Activated gamma-delta T cell treated with anti-CD3 and anti-CD28 coated beads, Interleukin-2, amount 50 U/mL, for 16 hours (primary cell): ENCODE measurements at places on chromosomes 5 and 9.
A peak's percentile ranks its signal among the peaks of the same experiment; 100 is the strongest.

- no peak for DNase-seq
Observed at GRCh38 chr5:58412932-58413331, 47.0 kb downstream of the PLK2 start.

GRCh38 chr9:132077881-132078698 lies 1.6 kb downstream of the MED27 start:
- DNase-seq: no peak

GRCh38 chr5:107743373-107744000 lies 72.8 kb upstream of the EFNA5 start:
- DNase-seq: no peak

GRCh38 chr5:114116981-114117380 lies 244.9 kb upstream of the KCNN2 start:
- DNase-seq: no peak

DNA sequence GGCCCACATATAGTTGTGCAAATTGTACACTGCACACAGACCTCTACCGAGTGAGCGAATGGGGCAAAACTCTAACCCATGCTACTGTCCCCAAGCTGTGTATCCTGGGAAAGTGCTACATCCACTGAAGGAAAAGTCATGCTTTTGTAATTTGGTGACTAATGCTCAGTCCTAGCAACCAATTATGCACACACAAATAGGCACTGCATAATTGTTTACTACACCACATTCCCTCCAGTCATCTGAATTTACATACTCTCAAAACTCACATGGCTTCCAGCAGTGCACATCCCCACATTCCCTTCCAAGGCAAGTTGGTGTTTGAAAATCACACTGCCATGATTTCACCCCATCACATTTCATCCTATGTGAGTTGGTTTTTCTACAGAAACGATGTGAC lies 125.9 kb upstream of the OSMR start:
- no peak for DNase-seq

DNA sequence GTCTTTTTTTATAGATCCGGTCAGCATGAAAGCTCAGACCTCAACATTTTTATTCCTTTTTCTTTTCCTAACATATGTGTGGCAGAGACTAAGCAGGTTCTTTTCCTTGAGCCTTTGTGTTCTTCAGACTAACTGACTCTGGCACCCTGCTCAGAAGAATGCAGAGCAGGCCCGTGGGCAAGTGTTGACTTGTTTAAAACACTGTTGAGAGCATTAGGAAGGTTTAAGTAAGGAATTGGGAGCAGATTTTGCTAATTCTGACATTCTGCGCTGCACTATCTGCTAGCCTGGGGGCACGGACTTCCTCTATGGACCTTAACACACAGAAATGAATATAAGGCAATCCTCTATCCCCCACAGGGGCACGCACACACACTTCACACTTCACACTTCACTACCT lies 182.5 kb upstream of the PIK3R1 start:
- no peak for DNase-seq

DNA sequence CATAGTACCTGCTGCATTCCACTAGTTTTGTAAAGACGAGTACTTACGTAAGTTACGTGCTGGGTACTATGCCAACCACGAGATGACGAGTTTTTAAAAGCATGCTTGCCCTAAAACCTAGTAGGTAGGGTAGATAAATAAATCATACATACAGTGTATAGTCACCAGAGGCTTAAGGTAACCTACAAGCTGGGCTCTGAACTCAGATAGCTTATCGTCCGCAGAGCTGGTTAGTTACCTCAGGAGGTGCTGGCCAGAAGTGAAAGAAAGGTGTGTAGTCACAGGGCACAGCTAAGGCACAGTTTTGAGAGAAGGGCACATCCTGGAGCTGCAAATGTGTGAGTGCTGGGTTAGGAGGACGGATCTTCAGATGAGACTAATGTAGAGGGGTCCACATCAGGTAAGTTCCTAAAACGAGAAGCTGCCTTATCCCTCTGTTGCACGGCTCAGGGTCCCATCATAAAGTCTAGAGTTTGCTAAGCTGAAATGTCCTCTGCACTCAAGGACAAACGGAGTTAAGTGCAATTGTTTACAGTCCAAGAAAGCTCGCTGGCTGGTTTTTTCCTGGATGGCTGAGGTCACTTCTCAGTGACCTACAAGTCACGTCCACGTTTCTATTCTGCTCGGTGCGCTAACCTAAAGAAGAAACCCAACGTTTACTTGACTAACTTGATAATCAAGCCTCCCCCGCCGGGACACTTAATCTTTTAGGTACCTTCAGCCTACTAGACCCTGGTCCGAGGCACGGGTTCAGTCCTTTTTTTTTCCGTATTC lies 1.1 kb upstream of the SNX24 start:
- no peak for DNase-seq

GRCh38 chr5:78627175-78627574 lies 21.4 kb downstream of the LHFPL2 start:
- DNase-seq: no peak

DNA sequence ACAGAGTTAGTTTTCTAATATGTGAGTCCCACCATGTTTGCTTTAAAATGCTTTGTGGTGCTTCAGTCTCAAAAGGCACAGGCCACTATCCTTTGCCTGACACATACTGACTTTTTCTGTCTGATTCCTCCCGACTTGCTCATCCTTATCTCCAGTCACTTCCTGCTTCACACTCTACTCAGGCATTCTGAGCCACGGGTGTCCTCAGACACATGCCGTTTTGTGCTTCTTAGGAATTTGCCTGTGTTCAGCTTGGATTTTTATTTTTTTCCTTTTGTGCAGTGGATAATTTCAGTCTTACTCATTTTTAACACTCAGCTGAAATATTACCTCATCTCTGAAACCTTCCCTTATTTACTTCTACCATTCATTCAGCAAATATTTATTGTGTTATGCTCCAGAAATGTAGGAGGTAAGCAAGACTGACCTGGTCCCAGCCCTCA lies 54.1 kb downstream of the MAN2A1 start:
- no peak for DNase-seq

GRCh38 chr5:175124251-175124813 lies 319.6 kb downstream of the DRD1 start:
- no peak for DNase-seq

- DNase-seq: no peak
Observed at GRCh38 chr5:125046838-125047237, 300.4 kb upstream of the ZNF608 start.

DNA sequence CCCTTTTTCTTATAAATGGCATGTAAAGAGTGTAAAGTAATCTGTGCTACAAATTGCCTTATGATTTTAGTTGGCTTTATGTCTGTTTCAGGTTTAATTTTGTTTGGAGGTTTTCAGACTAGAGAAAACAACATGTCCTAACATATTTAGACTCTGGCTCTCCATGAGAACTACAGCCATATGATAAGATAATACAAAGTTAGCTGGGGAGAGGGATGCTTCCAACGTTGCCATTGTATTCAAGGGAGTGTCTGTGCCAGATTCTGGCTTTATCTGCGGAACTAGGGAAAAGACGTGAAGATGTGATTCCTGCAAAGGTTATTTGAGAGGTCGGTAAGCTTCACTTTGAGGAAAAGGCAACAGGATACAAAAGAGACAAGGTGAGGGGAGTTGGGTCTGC lies 140.0 kb upstream of the OTULINL start:
- no peak for DNase-seq

DNA sequence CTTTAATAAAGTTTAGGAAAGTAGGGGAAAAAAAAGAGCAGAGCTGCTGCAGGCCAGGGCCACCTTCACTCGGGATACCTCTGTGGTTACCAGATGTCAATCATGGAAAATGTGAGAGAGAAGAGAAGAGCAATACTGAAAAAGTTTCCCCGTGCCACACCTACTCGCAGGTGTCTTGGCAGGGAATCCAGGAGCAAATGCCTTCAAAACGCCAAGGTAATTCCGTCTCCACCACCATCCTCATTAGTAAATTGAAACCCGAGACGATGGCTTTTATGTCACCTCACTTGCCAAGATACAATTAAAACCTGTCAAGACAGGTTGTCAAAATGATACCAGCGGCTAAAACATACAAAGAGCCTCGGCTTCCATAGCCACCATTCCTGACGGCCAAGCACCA lies 49.7 kb downstream of the FAM81B start:
- no peak for DNase-seq

GRCh38 chr5:169933616-169934015 lies 46.7 kb downstream of the INSYN2B start:
- no peak for DNase-seq

DNA sequence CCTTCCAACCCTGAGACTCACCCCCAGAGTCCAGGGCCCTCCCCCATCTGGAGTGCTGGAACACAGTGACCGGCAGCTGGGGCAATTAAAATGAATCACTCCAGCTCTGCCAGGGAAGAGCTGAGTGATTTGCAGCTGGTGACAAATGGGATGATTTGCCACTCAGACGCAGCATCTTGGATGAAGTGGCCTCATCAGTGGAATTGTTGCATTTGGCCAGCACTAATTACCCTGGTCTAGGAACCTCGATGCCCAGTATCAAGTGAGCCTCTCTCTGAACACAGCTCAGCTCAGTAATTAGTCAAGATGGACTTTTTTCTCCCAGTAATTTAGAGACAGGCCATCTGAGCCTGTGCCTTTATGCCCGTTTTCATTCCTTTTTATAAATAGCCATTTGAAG lies 259.5 kb downstream of the GRIA1 start:
- DNase-seq: no peak

DNA sequence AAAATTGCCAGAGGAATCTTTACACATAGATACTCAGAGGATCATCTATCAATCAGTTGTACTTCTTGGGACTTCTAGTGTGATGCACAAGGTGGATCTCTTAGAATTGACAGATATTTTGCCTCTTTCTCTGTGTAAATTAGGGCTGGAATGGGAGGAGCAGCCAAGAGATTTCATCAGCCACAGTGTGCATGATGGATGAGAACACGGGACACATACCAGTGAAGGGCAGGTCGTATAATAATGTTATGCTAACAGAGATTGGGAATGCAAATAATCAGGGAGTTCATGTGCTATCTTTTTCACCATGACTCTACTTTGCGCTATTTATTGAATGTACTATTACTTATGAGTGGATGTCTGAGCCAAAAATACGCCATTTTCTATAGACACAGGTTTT lies 43.3 kb upstream of the ISOC1 start:
- no peak for DNase-seq

GRCh38 chr5:68403301-68403700 lies 187.7 kb downstream of the PIK3R1 start:
- DNase-seq: no peak

DNA sequence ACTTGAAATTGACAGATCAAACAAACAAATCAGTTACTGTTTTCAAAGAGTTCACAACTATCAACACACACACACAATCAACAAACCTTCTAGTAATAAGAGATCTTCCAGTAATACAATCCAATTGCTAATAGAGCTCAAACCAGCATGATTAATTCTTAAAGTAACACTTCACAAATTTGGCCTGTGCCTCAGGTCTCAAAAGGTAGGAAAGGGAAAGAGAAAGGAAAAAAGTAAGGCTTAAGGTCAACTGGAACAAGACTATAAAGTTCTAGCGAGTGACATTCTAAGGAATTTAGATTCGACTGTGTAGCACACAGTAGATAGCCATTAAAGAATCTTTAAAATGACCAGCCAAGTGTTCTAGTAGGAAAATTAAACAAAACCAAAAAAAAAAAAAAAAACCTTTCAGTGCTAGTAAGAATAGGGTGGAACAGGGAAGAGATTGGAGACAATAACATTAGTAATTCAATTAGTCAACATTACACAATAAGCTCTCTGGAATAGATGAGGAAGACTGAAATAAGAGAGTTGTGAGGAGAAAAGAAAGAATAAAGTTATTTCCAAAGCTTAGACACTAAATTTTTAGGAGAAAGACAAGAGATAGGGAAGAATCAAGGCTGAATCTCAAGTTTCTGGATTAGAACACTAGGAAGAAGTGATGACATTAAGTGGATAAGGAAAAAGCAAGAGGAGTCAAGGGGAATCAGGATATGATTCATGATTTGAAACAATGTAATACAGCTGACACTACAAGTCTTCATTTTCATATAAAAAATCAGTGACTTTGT lies 86.1 kb downstream of the FBXL17 start:
- no peak for DNase-seq

- DNase-seq: no peak
Observed at GRCh38 chr5:74336297-74336696, 304.2 kb downstream of the ENC1 start.

- peak; percentile 36 for DNase-seq
Observed at GRCh38 chr5:78985116-78985724, at the start of gene ARSB. Gene ARSB, minus strand, starts transcription at chr5:78985310. Its CDS starts 62 bp downstream, at chr5:78985248.

DNA sequence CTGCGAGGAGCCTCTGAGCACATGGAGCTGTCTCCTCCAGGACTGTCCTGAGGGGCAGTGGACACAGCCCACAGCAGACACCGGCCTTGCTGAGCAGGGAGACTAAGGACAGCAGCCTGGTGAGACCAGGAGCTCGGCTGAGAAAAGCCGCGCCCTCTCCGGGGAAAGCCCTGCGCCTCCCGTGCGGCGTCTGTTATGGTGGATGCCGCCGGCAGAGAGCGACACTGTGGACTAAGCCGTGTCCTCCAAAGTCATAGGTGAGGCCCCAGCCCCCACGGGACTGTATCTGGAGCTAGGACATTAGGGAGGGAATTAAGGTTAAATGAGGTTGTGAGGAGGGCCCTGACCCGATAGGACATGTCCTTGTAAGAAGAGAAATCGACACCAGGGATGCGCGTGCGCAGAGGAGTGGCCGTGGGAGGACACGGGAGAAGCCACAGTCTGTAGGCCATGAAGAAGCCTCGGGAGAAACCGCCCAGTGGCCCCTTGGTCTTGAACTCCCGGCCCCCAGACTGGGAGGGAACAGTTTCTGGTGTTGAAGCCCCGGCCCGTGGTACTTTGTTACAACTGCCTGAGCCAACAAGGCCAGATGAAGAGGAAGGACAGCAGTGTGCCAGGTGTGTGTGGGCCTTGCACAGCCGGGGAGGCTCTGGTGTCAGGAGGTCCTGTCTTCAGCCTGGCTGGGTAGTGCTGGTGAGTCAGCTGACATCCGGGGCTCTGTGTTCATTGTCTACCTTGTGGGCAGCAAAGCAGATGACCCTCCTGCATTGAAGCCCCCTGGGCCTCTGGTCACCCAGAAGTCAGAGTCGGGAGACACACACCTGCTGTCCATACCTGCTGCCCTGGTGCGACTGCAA lies 22.1 kb downstream of the MRPL36 start:
- no peak for DNase-seq

DNA sequence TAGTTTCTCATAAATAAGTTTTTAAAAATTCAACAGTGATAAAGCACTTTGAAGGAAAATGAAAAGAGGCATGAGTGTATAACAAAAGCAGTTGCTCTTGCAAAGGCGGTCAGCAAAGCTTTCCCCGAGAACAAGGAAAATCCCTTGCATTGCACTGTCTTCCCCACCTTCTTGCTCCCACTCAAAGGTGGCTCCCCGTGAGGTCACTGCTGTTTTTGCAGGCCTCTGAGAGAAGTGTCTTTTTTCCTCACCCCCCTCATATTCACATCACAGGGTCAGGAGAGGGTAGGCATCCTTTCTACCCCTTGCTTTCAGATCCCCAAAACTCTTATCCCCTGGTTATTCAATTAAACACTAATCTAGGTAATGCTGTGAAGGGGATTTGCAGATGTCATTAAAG lies 15.2 kb upstream of the SLC36A1 start:
- no peak for DNase-seq

- DNase-seq: no peak
Observed at GRCh38 chr5:74127381-74128320, 501.7 kb downstream of the ARHGEF28 start.

GRCh38 chr5:38032149-38032548 lies 192.3 kb upstream of the GDNF start:
- no peak for DNase-seq

- DNase-seq: no peak
Observed at GRCh38 chr5:172685091-172685490, 44.0 kb downstream of the NEURL1B start.
